ENCODE measurements at places on chromosomes 16 and 17.

GRCh38 chr17:77654850-77655249 lies 303.7 kb upstream of the TNRC6C start:
- no peak for DNase-seq

DNA sequence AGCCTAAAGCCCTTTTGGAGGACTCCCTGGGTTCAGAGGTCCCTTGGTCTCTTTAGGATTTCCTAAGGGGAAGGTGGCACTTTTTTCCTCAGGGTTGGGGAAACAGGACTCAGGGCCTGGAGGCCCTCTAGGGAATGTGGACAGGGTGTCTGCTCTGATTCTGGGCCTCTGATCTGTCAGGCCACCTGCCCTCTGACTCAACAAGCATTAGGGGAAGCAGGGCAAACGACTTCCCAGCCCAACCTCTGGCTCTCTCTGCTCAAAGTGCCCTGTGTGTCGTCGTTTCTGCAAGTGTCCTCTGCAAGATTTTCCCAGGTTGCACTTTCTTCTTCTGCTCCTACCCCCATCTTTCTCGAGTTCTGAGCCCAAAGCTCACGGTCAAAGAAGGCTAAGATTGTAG lies 6.6 kb upstream of the IGFBP4 start:
- DNase-seq: no peak

DNA sequence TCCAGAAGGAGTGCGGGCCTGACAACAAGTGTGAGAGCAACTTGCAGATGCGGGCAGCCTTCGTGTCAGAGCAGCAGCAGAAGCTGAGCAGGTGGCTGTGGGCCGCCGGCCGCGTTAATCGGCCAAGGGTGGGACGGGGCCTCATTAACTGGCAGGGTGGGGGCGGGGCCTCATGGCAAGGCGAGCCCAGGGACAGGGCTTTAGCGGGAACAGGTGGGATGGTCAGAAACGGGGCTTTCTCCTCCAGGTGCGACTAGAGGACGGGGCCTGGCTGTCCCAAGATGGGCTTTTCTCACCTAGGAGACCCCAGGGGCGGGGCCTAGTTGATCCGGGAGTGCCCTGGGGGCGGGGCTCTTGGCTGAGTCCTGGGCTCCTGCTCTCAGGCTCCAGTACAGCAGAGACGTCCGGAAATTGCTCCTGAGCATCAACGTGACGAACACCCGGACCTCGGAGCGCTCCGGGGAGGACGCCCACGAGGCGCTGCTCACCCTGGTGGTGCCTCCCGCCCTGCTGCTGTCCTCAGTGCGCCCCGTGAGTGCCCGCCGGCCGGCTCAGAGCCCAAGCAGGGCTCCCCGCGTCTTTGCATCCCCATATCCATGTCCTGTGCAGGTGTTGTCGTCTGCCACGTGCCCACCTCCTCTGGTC lies 18.4 kb upstream of the PDK2 start:
- no peak for DNase-seq

- DNase-seq: no peak
Observed at GRCh38 chr17:83190601-83191387, 111.4 kb downstream of the METRNL start.

DNA sequence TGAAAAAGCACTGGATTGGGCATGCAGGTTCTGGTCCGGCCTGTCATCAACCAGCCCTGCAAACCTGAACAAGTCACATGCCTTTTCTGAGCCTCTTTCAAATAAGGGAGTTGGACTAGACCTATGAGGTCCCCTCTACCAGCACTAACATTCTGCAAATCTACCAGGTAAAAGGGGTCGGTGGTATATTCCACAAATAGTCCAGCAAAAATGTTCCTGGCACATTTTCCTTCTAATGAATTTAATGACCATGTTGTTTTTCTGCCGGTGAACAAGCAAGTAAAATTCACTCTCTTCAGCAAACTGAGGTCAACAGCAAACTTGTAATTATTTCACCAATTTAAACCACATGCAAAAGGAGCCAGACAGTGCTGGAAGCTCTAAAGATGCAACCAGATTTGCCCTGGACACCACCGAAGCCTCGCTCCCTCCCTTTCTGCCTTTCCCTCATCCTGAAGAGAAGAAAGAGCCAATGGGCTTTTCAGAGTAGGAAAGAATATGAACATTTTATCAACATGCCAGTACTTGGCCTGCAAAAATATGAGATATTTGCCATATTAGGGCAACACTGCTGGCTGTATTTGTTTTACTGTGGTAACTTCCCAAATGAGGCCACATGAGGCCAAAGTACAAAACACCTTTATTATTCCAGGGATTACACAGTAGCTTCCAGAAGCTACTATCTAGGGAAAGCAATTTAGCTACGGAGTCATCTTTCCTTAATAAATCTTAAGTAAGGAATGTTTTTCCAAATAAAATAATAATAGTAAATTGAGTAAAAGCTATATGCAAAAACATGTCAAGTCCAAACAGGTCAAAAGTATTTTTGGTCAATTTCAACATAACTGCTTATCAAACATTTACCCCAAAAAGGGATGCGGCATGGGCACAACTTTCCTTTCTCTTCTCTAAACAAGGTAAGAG lies 45.0 kb downstream of the USP31 start:
- DNase-seq: no peak

DNA sequence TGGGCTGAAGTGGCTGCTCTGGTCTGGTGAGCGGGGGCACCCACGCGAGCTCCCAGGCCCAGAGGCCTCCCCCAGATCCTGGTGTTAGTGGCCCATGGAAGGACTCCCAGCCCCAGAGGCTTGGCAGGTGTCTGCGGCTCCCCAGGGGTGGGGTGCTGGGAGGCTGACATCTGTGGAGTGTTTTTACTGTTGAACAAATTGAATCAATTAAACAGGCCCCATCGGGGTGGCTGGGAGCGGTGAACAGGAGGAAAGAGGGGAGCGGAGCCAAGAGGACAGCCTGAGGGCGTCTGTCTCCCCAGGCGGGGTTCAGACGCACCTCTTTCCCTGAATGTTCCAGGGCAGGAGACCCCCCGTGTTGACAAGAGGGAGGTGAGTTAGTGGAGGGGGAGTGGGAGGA lies 29.9 kb downstream of the ACTG1 start:
- DNase-seq: no peak

Data from choroid plexus epithelial cell (primary cell).